Smooth muscle cell of the brain vasculature (primary cell): ENCODE measurements at places on chromosomes 3 and 15.
A peak's percentile ranks its signal among the peaks of the same experiment; 100 is the strongest.

DNA sequence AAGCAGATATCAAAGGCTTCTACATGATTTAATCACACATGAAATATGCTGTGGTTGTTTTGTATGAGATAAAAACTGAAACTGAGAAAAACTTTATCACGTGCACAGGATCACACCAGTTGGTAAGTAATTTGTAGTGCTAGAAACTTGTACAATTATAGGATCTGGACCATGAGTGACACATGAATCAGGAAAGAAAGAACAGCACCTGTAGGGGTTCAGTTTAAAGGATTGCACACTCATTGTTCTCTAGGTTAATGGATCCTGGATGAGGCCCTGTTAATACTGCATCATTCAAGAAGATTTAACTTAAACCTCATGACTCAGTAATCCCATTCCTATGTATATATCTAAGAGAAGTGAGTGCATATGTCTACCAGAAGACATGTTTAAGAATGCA lies 87.9 kb downstream of the STT3B start:
- no peak for DNase-seq

- peak; percentile 62 for DNase-seq
These were observed 17.2 kb upstream of the ADIPOQ start for GRCh38 chr3:186825294-186825821.

GRCh38 chr3:44993471-44994205 lies 17.6 kb downstream of the EXOSC7 start:
- peak; percentile 18 for DNase-seq

- no peak for DNase-seq
These were observed 131.6 kb upstream of the CMC1 start for GRCh38 chr3:28109829-28110228.

- no peak for DNase-seq
These were observed 75.7 kb downstream of the TMEM266 start for GRCh38 chr15:76135516-76135915.

- DNase-seq: no peak
These were observed 12.5 kb downstream of the PML start for GRCh38 chr15:74006774-74007639.

DNA sequence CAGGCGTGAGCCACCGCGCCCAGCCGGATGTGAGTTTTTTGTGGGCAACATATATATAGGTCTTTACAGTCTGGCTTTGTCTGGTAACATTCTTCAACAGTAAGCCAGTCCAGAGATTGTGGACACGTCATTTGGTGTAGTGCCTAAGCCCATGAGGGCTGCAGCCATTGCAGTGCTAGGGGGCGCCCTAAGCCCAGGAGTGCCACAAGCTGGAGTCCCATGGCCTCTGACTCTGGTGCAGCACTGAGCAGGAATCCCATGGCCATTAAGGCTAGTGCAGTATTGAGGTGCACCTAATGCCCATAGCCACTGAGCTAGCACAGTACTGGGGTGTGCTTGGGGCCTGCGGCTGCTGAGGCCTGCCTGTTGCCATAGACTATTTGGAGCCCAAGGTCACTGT lies 136.4 kb upstream of the NDN start:
- no peak for DNase-seq

DNA sequence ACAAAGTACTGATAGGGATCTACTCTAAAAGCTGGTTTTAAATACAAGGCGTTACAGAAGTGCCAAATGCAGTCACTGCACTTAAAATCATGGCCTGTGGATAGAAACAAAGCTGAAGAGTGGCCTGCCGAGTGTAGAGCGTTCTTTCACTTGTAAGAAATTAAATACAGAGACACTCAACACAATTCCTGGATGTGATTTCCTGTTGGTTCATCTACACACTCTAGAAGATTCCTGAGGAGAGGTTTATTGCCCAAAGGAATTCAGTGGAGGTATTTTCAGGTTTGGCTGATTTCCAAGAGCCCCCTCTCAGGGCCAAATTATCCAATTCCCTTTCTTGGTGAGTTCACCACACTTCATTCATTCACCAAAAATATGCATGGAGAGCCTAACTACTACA lies 200.3 kb upstream of the IL12A start:
- DNase-seq: no peak

DNA sequence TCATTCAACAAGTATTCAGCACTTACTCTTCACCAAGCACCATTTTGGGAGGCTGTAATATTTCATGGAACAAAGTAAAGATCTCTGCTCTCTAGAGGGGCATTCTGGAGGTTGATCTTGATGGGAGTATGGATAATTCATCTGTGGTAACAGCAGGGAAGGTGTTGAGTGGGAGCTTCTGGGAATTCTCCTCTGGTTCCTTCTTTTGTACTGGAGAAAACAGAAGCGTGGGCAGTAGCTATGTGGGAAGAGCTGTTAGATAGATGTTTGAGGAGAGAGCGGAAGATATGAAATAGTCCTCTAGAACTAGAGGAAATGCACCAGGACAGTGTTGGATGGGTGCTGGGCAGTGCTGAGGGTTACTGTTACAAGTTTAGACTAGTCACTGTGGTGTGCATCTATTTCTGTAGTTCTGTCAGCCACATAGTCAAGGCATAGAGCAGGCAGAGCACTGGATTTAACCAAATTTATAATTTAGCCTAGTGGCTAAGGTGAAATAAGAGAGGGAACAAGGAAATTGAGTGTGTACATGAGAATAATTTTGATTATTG lies 9.6 kb downstream of the NMD3 start:
- DNase-seq: no peak

DNA sequence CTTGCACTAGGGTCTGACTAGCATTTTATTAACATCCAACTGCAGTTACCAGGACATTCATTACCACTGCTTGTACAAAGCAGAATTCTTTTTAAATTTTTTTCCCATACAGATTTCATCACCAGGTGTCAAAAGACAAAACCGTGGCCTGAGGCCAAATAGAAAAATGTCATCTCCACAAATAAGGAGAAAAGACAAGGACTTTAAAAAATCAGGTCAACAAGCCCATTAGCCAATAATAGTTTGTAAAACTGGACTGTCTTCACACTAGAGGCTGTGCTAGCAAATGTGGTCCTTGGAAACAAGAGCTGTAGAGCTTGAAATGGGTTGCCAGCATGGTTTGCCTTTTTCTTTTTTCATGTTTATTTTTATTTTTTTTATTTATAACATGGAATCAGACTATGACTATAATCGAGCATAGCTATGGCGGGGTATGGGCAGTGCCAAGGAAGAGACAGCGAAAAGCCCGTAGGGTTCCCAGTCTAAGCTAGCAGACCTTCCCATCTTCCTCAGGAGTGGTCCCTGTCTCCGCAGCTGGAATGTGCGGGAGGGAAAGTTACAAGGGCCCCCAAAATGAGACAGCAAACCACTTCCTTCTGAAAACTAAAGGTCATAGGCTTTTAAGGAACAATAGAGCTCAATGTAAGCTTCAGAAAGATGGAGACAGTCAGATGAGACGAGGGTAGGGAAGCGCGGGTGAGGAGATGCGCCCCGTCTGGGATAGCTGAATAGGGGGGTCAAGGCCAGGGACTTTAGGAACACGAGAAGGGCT lies 1.5 kb downstream of the PTPN9 start:
- DNase-seq: no peak

GRCh38 chr3:57331078-57331610 lies 38.7 kb upstream of the ASB14 start:
- DNase-seq: no peak

DNA sequence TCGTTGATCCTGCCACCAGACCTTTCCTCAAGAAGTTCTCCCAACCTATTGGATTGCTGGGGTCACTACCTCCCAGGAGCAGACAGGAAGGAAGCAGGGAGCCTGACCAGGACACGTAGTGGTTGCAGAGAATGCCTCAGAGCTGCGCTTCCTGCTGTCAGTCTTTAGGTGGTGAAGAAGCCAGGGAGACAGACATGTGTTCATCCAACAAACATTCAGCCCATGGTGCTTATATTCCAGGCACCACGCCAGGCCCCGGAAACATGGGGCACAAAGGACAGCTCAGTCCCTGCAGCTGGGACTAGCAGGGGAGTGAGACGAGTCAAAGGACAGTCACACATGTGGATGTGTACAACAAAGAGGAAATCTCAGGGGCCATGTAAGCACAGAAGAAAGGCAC lies 26.0 kb upstream of the CORO2B start:
- DNase-seq: no peak

GRCh38 chr15:83767741-83768140 lies 113.8 kb downstream of the ADAMTSL3 start:
- DNase-seq: no peak

DNA sequence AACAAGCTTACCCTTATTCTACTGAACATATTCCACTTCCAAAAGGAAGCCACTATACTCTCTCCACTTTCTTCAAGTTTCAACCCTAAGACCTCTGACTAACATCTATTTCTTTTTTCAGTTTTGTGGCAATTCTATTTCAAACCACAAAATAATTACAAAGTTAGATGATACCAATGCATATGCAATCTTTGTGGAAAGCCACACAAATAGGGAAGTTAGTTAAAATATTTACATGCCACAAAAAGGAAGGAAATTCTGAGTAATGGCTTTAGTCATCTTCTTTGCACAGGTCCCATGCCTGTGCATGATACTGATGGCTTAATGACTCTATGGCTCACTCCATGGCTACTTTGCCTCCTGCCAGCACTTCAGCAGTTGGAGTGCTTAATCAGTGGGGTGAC lies 57.0 kb upstream of the MCTP2 start:
- DNase-seq: no peak

GRCh38 chr3:101049532-101049931 lies 56.3 kb upstream of the ABI3BP start:
- DNase-seq: no peak

DNA sequence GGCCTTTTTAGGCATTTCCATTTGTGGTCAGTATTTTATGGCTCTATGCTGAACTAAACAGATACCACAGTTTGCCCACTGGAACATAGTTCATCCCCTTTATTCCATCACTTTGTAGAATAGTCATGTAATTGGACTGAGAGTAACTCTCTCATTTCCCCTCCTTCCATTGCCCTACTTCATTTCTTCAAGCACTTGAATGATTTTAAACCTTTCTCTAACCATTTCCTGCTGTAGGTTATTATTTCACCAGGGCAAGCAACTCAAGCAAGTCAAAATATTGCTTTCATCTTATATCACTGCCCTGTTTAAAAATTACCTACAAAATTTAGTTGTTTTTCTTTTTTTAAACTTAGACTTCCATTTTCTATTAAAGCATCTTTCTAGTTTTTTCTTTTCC lies 177.0 kb downstream of the RAP2B start:
- no peak for DNase-seq

DNA sequence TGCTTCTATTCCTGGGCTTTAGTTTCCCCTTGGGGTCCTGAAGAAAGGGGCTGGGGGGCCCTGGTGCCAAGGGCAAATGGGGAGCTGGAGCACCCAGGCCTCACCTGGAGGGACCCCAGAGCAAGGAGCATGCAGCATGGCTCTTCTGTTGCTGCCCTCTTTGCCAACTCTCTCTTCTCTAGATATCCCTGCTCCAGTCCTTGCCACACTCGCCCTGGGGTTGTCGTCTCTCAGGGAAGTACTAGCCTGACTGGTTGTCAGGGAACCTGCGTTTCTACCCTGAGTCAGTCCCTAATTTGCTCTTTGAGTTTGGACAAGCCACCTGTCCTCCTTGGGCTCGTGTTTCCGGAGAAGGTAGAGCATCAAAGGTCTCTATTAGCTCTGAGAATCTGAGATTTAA lies 63.7 kb upstream of the UBE2Q2 start:
- no peak for DNase-seq

GRCh38 chr15:73264881-73265280 lies 103.9 kb downstream of the HCN4 start:
- no peak for DNase-seq

DNA sequence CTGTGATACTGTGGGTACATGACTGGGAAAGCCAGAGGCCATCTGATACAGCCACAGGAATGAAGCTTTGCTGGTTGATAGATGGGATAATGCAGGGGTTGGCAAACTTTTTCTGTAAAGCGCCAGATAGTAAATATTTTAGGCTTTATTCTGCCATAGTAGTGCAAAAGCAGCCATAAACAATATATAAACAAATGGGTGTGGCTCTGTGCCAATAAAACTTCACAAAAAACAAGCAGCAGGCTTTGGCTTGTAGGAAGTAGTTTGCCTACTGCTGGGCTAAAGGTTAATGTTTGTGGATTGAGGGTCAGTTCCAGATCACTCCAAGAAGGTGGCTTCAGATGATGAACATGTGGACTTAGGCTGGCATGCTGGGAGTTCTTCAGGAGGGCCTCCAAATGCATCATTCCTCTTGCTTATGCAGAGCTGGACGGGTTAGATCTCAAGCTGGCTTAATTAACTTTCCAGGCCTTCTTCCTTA lies 305.7 kb downstream of the RPLP1 start:
- DNase-seq: no peak

DNA sequence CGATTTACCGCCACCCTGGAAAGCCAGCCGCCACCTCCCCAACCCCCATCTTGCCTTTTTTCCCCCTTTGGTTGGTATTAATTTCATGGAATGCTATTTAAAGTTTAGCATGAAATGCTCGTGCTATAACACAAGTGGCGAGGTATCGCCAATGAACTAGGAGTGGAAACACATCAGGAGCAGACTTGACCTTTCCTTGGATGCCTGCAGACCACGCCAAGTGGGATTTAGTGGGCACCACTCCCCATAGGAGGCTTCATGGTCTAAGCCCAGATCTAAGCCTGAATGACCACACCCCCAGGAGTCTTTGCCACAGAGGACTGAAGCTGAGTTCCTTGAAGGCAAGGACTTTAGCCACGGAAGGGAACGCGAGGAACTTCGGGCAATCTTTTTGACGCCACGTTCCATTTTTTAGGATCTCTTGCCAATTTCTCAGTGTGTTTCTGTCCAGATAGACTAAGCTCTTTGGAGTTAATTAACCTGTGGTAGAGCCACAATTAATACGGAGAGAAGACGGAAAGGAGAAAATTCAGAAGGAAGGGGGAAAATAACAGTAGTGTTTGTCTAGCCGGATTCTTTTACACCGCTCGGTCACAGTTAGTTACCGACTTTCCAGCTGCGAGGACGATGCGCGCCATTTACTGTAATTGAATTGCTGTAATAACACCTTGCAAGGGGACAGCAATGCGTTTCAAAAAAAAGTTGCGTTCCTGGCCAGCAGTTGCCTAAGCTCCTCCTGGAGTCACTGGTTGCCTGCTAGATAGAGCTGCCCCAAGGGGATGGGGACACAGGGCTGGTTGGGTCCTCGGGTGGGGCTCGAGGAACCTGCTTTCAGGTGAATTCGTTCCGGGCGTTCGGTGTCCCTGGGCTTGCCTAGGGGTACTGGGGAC lies 37.1 kb downstream of the NR2F2 start:
- DNase-seq: no peak

DNA sequence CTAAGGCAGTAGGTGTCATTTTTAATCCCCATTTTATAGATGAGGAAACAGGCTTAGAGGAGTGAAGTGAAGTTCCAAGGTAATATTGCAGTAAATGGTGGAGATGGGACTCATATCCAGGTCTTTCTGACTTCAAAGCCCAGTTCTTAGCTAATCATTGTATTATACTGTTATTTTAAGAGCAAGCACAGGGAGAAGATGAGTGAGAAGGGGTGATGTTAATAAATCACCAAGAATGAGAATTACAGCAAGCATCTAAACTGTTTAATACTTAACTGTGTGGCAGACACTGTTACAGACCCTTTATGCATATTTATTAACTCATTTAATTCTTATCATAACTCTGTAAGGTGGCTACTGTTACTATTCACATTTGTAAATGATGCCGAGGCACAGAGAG lies 61.2 kb downstream of the VPS8 start:
- DNase-seq: no peak

- DNase-seq: no peak
These were observed 61.4 kb upstream of the GOLGA8B start for GRCh38 chr15:34644851-34645250.

- DNase-seq: no peak
These were observed 13.9 kb downstream of the ITGB5 start for GRCh38 chr3:124873226-124873625.

GRCh38 chr3:32891365-32891764 lies 60.1 kb upstream of the CCR4 start:
- DNase-seq: no peak
